Activated naive CD4-positive, alpha-beta T cell (primary cell): ENCODE measurements at places on chromosomes 1 and 21.

GRCh38 chr1:162904023-162904422, 43.0 kb upstream of the CCDC190 start:
- no peak for DNase-seq

GRCh38 chr1:203424861-203425662, 50.5 kb upstream of the PRELP start:
- no peak for DNase-seq

- DNase-seq: no peak
Observed at GRCh38 chr1:27584453-27584852, 19.5 kb downstream of the AHDC1 start.

GRCh38 chr1:16905110-16905867, 9.5 kb downstream of the RNU1-2 start:
- no peak for DNase-seq

DNA sequence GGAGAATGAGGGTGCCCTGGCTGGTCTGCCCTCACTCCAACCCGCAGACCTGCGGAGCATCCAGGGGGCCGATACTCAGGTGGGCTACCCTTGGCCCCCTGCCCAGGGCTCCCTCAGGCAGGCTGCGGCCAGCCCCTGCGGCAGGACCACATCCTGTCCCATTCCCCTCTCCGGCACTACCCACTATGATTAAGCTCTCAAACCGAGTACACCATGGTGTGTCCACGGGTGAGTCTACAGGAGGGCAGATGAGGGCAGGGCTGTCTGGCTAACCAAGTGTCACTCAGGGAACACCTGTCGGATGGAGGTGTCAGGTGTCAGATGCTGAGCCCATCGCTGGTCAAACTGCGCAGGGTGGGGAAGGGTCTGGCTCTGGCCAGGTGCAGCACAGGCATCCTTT, 47.2 kb downstream of the SLC66A1 start:
- no peak for DNase-seq

DNA sequence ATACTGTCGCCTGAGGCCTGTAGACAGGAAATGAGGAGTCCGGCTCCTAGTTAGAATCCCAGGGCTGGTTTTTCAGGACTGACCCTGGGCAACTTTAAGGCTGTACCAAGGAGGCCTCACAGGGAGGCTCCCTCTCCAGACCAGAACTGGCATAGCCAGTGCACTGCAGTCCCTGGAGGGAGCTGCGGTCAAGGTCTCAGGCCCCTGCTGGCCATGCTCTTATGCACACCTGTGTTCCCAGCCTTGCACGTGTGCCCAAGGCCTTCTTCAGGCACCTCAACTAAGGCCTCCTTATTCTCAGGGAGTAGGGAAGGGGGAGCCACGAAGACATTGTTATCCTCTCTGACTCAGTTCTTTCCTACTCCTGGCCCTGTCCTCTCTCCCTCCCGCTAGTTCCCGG, 22.0 kb upstream of the IFNAR1 start:
- DNase-seq: no peak

DNA sequence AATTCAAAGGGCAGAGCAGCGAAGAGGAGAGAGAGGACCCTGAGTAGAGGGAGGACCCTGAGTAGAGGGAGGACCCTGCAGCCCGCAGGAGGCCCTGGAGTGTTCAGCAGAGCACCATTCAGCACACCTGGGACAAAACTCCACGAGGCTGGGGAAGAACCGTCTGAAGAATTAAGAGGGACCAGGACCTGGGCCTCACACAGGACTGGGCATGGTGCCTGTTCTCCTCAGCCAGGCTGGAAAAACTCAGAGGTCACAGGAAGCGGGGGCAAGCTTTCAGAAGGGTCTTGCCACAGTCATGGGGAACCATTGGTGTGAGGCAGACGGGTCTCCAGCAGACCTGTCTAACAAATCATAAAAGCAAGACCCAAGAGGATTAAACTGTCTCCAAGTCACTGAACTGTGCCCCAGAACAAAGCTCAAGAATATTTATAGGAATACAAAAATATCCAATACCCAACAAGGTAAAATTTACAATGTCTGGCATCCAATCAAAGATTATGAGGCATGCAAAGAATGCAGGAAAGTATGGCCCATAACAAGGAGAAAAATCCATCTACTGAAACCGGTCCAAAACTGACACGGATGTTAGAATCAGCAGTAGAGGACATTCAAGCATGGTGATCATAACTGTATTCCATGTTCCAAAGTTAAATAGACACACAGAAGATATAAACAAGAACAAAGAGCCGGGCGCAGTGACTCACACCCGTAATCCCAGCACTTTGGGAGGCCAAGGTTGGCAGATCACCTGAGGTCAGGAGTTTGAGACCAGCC, 30.6 kb downstream of the MORN1 start:
- DNase-seq: no peak

- no peak for DNase-seq
Observed at GRCh38 chr1:43427941-43428340, 25.8 kb downstream of the HYI start.

DNA sequence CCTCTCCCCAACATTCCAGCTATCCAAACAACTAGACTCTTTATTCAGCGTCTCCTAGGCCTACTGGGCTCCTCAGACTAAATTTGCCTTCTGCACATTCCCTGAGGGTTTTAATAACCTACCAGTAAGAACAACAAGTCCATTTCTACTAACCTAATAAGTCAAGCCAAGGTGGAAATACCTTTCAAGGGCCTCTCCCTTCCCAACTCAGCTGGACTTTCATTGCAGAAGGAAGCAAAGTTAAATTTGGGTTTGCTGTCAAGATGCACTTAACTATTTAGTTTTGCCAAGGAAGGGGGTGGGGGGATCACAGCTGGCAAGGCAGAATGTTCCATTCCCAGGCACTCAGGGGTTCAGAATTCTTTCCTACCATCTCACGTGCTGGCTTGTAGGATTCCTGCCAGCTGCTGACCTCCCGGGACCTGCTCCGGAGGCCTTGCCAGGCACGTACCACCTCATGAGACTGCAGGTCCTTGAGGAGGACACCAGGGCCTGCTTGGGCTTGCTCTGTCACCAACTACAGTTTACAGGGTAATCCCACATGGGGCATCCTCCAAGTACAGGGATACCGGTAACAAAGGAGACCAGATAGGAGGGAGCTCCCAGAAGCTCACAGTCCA, 29.8 kb downstream of the SLC30A1 start:
- DNase-seq: no peak

- DNase-seq: no peak
Observed at GRCh38 chr1:226937940-226938725, 2.0 kb upstream of the COQ8A start.

DNA sequence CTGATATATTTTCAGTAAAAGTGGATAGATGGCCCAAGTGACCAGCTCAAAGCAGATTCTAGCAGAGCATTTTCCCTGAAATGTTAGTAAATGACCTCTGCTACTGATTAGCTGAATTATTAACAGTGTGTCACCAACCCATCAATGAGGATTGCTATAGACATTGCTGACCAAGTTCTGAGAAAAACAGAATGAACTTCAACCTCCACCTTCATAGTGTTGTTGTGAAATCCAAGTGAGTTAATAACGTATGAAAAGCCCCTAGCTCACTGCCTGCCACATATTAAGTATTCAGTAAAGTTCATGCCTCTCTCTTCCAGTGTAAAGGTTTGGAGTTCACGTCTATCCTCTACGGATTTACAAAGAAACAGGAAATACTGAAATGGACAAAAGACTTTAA, 15.8 kb downstream of the PLPP3 start:
- DNase-seq: no peak

GRCh38 chr1:35825255-35825654, 17.4 kb downstream of the AGO4 start:
- no peak for DNase-seq

DNA sequence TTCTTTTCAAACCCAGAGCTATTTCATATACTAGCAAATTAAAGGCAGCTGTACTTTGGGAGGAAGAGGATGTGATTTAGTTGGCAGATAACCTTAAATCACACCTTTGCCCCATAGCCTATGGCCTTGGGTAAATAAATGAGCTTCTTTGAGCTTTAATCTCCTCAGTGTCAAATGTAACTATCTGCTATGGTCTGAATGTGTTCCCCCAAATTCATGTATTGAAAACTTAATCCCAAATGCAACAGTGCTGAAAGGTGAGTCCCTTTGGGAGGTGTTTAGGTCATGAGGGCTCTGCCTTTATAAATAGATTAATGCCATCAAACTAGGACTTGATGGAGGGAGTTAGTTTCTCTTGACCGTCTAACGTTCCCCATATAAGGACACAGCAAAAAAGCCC, 85.8 kb downstream of the LTN1 start:
- no peak for DNase-seq

DNA sequence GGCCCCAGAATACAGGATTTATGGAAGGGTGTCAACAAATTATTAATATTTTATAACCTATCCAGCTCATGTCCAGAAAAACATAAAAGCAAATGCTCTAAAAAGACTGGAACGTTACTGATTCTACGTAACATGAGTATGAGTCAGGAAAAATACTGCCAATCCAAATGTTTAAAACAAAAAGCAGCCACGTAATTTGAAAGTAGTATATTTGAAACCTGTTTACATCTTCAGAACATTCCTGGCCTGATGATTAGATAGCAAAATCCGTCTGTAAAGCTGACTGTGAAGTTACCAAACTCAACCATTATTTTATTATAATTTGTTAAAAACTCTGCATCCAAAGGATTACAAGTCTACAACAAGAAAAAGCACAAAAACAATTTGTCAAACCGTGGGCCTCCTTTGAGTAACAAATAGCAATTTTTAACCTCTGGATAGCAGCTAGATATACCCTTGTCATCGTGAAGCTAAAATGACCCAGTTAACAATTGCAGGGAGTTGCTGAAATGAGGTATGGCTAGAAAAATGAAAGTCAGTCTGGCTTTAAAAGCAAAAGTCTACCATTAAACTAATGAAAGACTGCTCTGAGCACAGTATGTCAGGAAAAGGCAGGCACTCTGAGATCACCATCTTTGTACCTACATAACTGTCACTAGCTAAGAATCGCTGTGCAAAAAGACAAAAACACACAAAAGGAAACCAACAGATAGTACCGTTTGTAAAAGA, 1.2 kb downstream of the UBR4 start:
- no peak for DNase-seq

GRCh38 chr21:25002676-25003075, 604.6 kb downstream of the MRPL39 start:
- no peak for DNase-seq

GRCh38 chr1:191536791-191537429, 621.4 kb upstream of the RGS18 start:
- DNase-seq: no peak

DNA sequence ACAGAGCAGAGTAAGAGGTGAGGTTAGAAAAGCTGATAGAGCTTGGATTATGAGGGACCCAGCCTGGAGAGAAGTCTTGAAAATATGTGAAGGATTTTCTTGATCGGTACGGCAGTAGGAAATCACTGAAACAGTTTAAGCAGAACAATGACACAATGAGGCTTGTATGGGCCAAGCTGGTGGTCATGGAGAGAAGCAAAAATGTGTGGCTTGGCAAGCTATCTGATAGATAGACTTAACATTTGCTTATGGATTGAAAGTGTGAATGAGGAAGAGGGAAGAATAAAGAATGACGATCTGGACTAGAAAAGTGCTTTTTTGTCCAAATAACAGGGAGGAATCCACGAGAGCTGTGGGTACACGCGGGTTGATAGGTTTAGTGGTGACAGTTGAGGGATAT, 15.4 kb upstream of the XPR1 start:
- no peak for DNase-seq

DNA sequence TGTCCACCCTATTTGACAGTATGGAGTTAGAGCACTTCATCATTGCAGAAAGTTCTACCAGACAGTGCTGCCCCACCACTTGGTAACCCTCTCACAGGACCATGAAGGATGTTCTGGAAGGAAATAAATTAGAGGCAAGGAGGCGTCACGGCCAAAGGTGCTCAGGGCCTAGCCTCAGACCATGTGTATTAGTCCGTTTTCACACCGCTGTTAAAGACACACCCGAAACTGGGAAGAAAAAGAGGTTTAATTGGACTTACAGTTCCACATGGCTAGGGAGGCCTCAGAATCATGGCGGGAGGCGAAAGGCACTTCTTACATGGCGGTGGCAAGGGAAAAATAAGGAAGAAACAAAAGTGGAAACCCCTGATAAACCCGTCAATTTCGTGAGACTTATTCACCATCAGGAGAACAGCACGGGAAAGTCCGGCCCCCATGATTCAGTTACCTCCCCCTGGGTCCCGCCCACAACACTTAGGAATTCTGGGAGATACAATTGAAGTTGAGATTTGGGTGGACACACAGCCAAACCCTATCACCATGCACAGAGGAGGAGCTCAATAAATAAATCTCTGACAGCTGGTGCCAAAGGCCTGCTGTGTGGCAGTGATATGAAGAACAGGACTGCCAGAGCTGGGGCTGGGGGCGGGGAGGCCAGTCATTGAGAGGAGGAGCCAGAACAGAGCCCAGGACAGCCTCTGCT, 75.8 kb downstream of the FHAD1 start:
- DNase-seq: no peak

GRCh38 chr21:33976082-33977016, 60.7 kb upstream of the ATP5PO start:
- DNase-seq: no peak

DNA sequence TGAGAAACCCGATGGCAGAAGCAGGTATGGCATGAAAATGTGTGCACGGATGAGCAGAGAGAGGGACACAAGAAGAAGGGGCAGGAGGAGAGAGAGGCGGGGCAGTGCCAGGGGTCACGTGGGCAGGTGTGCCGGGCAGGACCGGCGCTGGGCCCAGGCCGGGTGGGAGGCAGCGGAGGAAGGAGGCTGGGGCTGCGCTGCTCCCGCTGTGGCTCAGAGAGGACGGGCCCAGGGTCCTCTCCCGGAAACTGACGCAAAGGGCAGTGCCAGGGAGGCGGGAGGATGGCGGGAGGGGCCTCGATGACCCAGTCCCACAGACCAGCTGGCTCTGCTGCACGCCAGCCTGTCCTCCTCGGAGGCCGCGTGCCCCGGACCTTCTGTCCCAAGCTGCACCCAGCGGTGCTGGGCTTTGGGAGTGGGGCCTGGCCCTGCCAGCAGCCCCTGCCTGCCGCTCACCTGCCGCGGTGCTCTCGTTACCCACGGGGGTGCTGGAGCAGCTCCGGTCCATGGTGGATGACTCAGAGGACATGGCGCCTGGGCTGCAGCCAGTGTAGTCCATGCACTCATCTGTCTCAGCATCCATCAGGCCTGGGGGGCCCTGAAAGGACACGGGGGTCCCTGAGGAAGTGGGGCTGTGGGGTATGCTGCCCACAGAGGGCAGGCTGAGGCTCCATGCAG, 153.9 kb downstream of the CASZ1 start:
- no peak for DNase-seq

GRCh38 chr1:78009276-78009675, 4.5 kb downstream of the DNAJB4 start:
- DNase-seq: no peak

- DNase-seq: no peak
Observed at GRCh38 chr1:77313491-77313890, 31.7 kb downstream of the AK5 start.

- DNase-seq: no peak
Observed at GRCh38 chr1:30173560-30173959, 549.8 kb downstream of the MATN1 start.

GRCh38 chr1:243441601-243442000, 185.8 kb downstream of the SDCCAG8 start:
- DNase-seq: no peak

DNA sequence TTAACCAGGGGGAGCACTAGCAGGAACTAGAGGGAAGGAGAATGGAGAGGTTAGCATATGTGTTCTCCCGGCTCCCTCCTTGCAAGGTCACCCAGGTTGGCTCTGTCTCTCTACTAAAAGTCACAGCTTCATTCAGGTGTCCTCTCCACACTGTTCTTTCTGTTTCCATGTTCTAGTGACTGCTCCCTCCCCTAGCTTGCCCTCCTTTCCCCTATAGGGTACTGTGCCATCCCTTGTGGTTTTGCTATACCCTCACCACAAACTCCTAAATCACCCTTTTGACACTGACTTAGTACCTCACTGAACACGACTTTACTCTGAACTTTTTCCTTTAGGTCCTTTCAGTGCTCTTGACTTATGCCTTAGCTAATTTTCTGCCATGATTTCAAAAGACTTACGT, 389.3 kb downstream of the ST6GALNAC3 start:
- DNase-seq: no peak
